Psoas muscle (tissue), 8 donors: ENCODE measurements at places on chromosomes 16 and 17. TPM values are rescaled to one million over a fixed set of nuclear protein-coding genes. Genes with fewer than 3 reads are reported as not detected.
A peak's percentile ranks its signal among the peaks of the same experiment; 100 is the strongest.

BCAR1 gene
- total RNA-seq, result 104 TPM

SGCA gene
- 264 TPM for total RNA-seq

PDPR gene
- 19.1 TPM for total RNA-seq

ABCA3 gene
- total RNA-seq, result 9.0 TPM

KCNH4 gene
- total RNA-seq, result 0.11 TPM

DNA sequence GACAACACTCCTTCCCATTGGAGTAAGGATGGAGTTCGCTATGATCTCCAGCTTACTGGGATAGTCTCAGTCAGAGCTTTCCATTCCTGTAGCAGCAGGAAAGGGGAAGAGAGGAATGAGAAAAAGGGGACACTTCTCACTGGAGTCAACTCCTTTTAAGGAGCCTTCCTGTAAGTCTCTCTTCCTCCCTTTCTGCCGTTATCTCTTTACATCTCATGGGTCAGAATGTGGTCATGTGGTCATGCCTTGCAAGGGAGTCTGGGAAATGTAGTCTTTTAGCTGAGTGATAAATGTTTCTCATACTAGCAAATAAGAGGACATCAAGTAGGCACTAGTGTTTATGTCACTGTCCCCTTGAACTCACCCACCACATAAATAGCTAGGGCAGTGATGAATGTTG lies 227.3 kb downstream of the HAPSTR1 start:
- no peak overlapping the region for H3K4me3 ChIP-seq
- no peaks in the 10 kb centered on the region for H3K4me1 ChIP-seq
- no peak for DNase-seq
- no peaks in the 10 kb centered on the region for H3K36me3 ChIP-seq
- H3K27me3 ChIP-seq, result no peaks in the 10 kb centered on the region
- H3K27ac ChIP-seq, result no peak overlapping the region

- H3K27me3 ChIP-seq, result no peaks in the 10 kb centered on the region
- H3K36me3 ChIP-seq, result no peaks in the 10 kb centered on the region
- DNase-seq, result no peak
- peaks cover 19% of the 10 kb centered on the region for H3K4me1 ChIP-seq
- H3K4me3 ChIP-seq, result no peak overlapping the region
Measured at GRCh38 chr17:43330876-43331639, 67.7 kb upstream of the ARL4D start.

GRCh38 chr16:3256146-3256865 lies at the start of gene MEFV:
Gene MEFV, minus strand, starts transcription at chr16:3256633. Its CDS starts 46 bp downstream, at chr16:3256587.
- H3K27ac ChIP-seq, result no peak within 1 kb of the TSS
- DNase-seq, result no peak
- peaks cover 9% of the 10 kb centered on the region for H3K27me3 ChIP-seq
- H3K36me3 ChIP-seq, result no peaks in the 10 kb centered on the region
- H3K4me1 ChIP-seq, result no peaks in the 10 kb centered on the region

- H3K36me3 ChIP-seq, result no peaks in the 10 kb centered on the region
- H3K27me3 ChIP-seq, result no peaks in the 10 kb centered on the region
- H3K4me1 ChIP-seq, result no peaks in the 10 kb centered on the region
- no peak for DNase-seq
- no peak overlapping the region for H3K27ac ChIP-seq
Measured at GRCh38 chr17:44536090-44536953, 21.0 kb upstream of the FZD2 start.

- peak overlapping the region; percentile 86 for H3K4me3 ChIP-seq
- peaks cover 23% of the 10 kb centered on the region for H3K36me3 ChIP-seq
- H3K4me1 ChIP-seq, result peaks cover 21% of the 10 kb centered on the region
Measured at GRCh38 chr16:70380248-70380918, 33.7 kb downstream of the DDX19A start.

DNA sequence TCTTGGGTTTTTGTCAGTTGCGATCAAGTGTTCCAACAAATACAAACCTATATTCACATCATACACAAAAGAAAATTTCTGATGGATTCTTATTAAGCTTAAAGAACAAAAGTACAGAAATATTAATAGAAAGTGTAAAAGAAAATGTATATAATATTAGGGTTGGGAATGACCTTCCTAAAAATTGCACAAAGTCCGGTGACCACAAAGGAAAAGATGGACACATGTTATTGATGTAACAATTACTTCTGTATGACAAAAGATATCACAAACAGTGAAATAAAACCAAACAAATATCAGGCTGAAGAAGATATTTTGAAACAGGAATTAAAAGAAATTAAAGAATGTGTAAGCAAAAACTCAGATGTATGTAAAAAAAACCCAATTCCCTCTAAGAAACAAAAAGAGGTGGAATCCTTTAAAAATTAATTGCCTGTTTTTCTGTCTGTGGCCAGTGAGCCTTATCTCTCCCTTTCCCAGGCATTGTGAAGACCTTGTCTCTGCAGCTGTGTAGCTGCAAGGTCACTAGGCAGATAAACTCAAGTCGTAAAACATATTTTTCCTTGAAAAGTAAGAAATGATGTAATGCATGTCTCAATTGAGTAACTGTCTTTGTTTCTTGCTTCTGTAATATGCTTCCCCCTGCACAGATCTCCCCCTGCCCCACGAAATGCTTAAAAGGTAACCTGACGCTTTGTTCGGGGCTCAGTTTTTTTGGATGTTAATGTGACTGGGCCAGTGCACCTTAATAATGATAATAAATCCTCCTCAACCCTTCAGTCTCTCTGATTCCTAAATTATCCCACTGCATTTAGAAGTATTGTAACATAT lies 2.8 kb downstream of the ST6GALNAC1 start:
- H3K4me3 ChIP-seq, result no peak overlapping the region
- H3K27me3 ChIP-seq, result peaks cover 2% of the 10 kb centered on the region
- DNase-seq, result no peak
- no peak overlapping the region for H3K27ac ChIP-seq
- H3K36me3 ChIP-seq, result no peaks in the 10 kb centered on the region
